WTC11 (cell line): ENCODE measurements at places on chromosomes 16 and 17.

DNA sequence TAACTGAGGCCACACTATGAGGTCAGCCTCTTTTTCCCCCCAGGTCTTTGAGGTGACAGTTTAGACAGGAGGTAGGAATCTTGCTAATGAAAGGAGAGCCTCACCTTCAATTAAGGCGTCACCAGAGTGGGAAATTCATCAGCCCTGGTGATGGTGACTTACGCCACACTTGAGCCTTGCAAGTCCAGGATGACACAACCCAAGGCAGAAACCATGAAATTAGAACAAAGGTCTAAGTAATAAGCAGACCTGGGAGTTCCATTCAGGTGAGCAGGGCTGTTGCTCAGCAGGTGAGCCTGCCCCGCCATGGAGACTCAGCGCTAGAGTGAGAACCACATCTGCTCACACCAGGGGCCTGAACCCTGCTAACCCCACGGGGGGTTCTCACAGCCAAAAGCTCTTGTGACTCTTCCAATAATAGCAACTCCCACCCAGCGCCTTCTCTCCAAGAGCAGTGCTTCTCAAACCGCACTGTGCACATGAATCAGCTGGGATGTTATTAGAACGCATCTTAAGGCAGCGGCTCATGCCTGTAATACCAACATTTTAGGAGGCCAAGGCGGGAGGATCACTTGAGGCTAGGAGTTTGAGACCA lies 28.7 kb upstream of the KIFC3 start:
- DNase-seq: no peak

- DNase-seq: no peak
Observed at GRCh38 chr16:78438632-78439031, 339.2 kb downstream of the WWOX start.

GRCh38 chr17:19327031-19327783 lies 35.3 kb downstream of the B9D1 start:
- DNase-seq: peak; percentile 8

GRCh38 chr17:80465327-80465974 lies 11.0 kb downstream of the NPTX1 start:
- DNase-seq: no peak

DNA sequence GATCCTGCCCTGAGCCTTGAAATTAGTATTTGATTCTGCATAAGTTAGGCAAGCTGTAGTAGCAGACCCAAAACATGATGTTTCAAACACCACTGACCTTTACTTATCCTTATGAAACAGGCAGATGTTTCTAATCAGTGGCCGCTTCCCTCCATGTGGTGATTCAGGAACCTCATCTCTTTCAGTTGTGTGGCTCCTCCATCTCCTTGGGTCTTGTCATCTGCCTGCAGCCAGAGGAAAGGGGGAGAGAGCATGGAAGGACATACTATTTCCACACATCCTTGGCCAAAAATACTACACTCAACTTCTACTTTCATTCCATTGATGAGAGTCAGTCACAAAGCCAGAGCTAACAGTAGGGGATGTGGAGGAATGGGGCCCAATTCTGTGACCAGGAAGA lies 41.6 kb upstream of the IRX6 start:
- no peak for DNase-seq

- DNase-seq: no peak
Observed at GRCh38 chr16:49618955-49619354, 237.0 kb downstream of the ZNF423 start.

GRCh38 chr17:57550668-57551315 lies 194.3 kb downstream of the CCDC182 start:
- DNase-seq: no peak

DNA sequence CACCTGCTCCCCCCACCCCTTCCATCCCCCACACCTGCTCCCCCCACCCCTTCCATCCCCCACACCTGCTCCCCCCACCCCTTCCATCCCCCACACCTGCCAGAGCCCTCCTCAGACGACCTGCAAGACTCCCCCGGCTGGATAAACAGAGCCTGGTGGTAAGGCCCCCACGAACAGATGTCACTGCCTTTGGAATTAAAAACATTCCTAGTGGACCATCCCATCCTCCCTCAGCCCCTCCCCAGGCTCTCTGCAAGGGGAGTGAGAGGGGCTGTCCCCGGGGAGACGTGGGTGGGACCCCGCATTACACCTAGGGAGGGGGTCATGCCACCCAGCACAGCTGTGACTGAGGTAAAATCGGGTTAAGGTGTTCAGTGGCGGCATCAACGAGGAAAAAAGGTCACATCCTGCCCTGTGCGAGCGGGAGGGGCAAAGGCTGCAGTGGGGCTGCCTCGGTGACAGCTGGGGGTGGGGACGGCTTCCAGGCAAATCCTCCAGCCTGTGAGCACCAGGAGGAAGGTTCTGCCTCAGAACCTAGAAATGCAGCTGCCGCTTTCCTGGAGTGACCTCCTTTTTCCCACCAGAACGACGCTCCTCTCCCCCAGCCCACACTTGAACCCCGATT lies 38.7 kb downstream of the TIMM22 start:
- no peak for DNase-seq

- no peak for DNase-seq
Observed at GRCh38 chr16:60929-61878, 7.6 kb downstream of the SNRNP25 start.

DNA sequence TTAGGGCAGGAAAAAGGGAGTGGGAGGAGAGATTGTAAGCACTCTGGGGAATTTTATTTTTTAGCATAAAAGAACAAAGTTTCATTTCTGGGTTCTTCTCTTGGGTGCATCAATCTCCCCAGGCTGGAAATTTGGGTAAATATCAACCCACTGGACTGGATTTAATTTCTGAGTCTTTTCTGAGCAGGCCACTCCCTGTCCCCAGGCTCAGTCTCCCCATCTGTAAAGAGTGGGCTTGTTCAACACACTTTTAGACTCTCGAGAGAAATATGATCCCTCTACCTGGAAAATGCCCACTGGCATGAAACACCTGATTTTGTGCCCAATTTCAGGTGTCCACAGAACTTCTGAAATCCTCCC lies 617 bp upstream of the VTN start:
- DNase-seq: no peak

- no peak for DNase-seq
Observed at GRCh38 chr16:54630284-54630967, 300.2 kb upstream of the IRX5 start.

DNA sequence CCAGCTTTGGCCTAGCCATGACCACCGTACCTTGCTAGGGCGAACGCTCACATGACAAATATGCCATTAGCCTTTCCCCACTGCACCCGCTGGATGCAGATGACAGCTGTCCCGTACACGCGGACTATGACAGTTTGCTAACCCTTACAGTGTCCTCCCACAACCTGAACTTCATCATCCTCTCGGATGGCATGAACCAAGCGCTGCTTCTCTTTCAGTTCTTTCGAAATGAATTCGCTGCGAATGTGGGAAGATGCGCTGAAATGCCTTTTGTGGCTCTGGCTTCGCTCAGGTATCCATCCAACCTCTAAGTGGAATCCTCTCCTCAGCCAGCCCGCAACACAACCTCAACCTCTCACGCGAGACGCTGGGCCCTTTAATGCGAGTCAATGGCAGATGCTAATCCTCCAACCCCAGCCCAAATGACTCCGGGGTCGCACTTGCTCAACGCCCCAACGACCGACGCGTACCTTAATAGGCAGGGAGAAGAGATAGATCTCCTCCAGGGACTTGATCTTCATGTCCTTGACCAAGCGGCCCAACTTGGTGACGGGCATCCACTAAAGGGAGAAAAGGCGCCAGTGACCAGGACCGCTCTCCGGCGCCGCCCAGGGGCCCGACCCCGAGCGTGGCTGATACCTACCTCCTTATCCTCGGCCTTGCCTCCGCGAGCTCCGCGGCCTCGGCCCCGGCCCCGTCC lies 670 bp downstream of the RPS2 start:
- DNase-seq: no peak

DNA sequence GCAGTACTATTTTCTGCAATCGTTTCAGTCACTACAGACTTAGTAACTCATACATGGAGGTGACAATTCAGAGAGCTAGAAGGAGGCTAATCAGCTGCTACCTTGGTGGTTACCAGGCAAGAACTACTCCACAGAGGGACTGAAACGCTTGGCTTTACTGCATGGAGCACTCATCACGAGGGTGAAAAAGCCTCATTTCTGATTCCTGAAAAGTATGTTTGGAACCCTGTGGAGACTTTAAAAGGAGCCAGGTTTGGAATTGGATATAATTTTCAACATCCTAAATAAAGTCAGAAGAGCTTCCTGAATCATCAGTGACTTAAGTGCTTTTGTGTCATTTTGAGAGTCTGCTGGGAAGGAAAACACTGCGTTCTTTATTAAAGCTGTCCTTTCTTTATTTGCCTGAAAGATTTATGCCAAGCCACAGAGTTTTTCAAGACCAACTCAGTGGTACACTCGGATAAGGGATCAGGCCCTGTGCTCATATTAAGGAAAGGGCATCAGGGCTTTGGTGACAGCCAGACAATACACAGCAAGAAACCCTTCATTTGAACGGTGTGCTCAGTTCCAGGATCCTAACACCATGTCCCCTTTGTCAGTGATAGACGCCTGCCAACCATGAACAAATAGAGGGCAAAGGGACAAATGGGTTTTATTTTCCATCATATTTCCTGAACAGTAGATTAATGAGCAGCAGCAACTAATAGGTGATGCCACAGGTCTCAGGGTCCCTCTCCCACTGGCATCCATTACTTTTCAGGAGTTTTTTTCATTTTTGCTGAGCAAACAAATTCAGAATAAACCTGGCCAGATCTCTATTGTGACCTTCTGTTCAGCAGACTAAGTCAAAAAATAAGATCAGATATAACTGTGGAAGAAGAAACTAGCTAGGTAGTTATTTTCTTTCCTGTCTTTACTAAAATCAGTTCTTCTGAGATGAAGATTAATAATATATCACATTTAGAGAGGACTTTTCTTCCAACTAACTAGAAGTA lies 80.5 kb upstream of the CLEC18B start:
- DNase-seq: no peak

DNA sequence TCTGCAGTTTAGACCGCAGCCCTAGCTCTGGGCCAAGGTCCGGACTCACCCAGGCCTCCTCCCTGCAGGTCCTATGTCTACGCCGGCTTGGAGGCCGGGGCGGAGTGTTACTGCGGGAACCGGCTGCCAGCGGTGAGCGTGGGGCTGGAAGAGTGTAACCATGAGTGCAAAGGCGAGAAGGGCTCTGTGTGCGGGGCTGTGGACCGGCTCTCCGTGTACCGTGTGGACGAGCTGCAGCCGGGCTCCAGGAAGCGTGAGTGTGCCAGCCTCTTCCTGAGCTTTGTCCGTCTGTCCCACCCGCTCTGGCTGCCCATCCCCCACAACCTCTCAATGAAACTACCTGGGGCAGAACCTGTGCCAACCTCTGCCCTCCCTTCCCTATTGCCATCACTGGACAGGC lies 20.1 kb downstream of the WSCD1 start:
- DNase-seq: no peak

GRCh38 chr16:89047331-89048089 lies 46.1 kb upstream of the ACSF3 start:
- no peak for DNase-seq

DNA sequence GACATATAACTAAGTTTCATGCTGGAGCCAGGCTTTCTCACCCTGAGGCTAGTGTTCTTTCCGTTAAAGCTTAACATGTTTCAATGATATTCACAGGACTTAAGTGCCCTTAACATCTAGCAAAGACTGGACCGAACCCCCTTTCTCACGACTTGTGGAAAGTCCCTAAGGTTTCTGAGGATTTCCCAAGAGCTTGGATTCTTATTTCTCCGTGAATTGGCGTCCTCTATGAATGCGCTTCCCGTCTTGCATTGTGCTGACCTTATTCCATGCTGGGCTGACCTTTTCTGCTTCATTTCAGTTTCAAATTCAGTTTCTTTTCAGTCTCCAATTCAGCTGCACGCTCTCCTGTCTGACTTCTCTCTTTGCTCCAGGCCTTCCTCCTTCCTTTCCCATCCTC lies 206.4 kb downstream of the HS3ST3A1 start:
- DNase-seq: no peak

GRCh38 chr17:77433385-77434135 lies 292.8 kb downstream of the SEC14L1 start:
- no peak for DNase-seq

DNA sequence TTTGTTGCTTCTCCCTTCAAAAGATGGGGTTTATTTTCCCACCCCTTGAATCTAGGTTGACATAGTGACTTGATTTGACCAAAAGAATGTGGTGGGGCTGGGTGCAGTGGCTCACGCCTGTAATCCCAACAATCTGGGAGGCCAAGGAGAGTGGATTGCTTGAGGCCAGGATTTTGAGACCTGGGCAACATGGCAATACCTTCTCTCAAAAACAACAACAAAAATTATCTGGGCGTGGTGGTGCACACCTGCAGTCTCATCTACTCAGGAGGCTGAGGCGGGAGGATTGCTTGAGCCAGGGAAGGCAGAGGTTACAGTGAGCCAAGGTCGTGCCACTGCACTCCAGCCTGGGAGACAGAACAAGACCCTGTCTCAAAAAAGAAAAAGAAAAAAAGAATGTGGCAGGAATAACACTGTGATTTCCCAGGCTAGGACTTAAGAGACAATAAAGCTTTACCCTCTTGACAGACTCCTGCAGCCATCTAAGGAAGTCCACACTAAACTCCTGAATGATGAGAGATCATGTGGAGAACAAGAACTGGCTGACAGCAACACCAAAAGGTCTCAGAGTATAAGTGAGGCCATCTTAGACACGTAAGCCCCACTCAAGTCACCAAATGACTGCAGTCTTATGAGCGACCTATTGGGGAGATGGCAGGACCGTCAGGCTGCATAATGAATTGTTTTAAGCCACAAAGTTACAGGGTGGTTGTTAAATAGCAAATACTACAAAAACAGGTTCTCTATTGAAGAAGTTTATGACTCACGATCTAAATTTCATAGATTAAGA lies 37.0 kb downstream of the FBXL20 start:
- no peak for DNase-seq

DNA sequence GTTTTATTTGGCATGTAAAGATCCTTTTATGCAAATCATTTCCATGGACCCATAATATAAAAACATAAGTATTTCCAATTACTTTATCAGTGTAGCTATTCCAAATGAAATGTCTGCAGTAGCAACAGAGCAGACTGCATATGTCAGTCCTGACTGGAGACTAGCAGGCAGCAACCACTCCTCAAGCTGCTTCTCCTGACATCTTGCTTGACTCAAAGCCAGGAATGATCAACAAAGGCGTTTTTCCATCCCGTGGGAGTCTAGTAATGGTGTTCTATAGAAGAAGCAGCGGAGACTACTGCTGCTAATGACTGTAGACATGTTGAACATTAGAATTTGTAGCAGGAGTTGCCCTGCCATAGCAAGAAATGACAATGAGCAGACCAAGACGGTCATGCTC lies 73.2 kb upstream of the AKTIP start:
- no peak for DNase-seq
